Purkinje cell (primary cell): ENCODE measurements at places on chromosomes 5 and 9. TPM values are rescaled to one million over a fixed set of nuclear protein-coding genes. Genes with fewer than 3 reads are reported as not detected.

IDNK gene
- polyA plus RNA-seq: 7.5 and 10.2 TPM in 2 replicates

C9orf153 gene
- polyA plus RNA-seq: 0.14 and 0.98 TPM in 2 replicates

WDR38 gene
- not detected in 2 replicates for polyA plus RNA-seq

LCN9 gene
- polyA plus RNA-seq: not detected in 2 replicates

TAF11L4 gene
- not detected in 2 replicates for polyA plus RNA-seq

ATP6V1G1 gene
- 294 and 397 TPM in 2 replicates for polyA plus RNA-seq
